Muscle of back (tissue), 13 donors: ENCODE measurements at places on chromosomes 3 and 15. TPM values are rescaled to one million over a fixed set of nuclear protein-coding genes. Genes with fewer than 3 reads are reported as not detected.

DNA sequence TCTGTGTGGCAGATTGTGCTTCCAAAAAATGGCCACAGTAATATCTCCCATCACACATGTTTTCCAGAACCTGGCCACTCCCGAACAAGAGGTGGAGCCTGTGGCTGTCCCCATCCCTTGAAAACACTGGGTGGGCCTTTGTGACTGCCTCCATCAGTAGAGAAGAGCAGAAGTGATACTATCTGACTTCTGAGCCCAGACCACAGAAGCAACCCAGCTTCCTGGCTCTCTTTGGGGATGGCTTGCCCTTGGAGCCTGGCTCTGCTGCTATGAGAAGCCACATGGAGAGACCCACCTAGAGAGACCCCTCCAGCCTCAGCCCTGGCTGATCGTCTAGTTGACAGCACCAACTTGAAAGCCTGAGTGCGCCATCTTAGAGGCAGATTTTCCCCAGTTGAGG lies 39.8 kb upstream of the CMTM8 start:
- no peak for DNase-seq

GRCh38 chr3:112133626-112134334 lies 732 bp upstream of the GCSAM start:
- DNase-seq, result no peak

- DNase-seq, result no peak
Measured at GRCh38 chr15:66609876-66610275, 44.1 kb upstream of the LCTL start.

- DNase-seq, result no peak
Measured at GRCh38 chr15:92652576-92652966, 3.0 kb downstream of the FAM174B start.

- DNase-seq, result no peak
Measured at GRCh38 chr3:115251509-115251908, 104.4 kb upstream of the ZBTB20 start.

DNA sequence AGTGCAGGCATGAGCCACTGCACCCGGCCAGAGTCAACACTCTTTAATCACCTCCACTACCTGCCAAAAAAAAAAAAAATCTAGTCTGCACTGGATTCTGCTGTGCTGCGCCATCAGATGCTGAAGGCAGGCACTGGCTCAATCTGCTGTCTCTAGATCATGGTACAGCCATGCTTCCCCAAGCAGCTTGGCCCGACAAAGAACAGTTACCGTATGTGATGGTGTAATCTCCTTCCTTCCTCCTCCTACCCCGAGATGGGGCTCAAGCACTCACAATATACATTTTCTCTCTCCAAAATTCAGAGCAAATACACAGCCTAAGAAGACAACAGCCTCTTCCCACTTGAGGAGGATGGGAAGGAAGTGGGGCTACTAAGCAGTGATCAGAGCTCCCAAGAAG lies 45.1 kb downstream of the DAPK2 start:
- no peak for DNase-seq

The PTH1R gene
- 8.1 TPM for polyA plus RNA-seq

The CORO2B gene
- 6.1 TPM for polyA plus RNA-seq

The KBTBD8 gene
- 2.7 TPM for polyA plus RNA-seq

The AHSG gene
- polyA plus RNA-seq, result not detected
